ENCODE measurements at places on chromosomes 5 and 9.
A peak's percentile ranks its signal among the peaks of the same experiment; 100 is the strongest.

DNA sequence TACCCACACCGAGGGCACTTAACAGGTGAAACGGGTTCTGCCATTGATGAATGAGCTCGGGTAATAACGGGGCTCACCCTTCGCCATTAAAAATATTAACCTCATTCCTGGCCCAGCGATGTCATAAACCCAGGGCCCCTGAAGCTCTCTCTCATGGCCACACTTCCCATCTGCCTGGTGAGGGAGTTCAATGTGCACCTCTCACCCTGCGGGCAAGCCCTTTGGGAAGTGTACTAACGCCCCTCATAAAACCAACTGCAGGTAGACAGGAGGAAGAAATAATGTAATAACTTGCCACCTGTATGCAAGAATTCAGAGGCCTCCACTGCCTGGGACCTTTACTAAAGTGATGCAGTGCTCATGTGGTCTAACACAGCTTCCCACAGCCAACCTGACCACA is 35.1 kb downstream of the SHB start:
- DNase-seq = no peak

- DNase-seq = no peak
These were observed 22.9 kb upstream of the CCL21 start for GRCh38 chr9:34732886-34733285.

DNA sequence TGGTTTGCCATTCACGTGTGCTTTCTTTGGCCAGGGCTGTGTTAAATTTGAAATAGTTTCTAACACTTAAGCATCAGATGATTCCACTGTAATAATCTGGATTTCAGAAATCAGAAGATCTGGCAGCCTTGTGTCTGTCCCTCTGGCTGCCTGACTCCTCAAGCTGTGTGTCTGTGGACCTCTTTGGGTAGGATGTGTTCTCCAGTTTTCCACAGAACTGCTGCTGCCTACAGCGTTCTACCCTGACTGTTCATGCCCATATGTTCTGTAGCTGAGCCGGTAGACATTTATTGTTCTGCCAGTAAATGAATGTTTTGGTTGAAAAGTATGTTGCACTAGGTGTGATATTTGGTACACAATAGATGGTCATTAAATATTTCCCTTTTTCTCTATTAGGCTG is 81.3 kb downstream of the SH3GL2 start:
- no peak for DNase-seq

- no peak for DNase-seq
These were observed 230.9 kb downstream of the GADD45G start for GRCh38 chr9:89835666-89836065.

DNA sequence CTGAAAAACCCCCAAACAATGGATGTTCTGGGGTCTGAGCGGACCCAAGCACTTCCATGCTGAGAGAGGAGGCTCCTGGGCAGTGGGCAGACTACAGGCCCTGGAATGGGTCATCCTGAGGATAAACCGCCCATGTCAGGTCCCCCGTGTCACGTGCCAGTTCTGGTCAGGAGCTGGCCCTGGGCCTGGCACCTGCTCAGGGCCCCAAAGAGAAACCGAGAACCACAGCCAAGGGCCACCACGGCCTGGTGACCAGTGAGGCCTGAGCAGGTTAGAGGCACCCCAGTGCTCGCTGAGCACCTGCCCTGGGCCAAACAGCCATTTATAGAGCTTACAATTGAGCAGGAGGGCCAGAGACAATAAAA is 15.8 kb downstream of the LMAN2 start:
- DNase-seq = no peak

DNA sequence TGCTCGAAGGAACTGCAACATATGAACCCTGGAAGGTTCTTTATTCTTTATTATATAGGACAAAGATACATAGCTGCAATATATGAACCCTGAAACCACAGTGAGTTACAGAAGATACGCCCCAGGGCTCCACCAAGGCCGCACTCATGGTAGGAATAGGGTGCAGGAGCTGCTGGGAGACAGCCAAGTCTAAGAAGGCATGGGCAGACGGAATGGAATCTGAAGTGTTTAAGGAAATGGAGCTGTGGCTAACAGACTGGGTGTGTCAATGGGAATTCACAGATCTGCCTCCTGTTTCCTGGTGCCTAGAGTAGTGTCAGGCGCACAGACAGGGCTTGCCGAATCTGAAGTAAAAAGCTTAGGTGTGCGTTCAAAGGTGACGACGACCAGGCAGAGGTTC is 286.4 kb downstream of the DENND1A start:
- no peak for DNase-seq

GRCh38 chr9:75885652-75886051 is 4.8 kb upstream of the PCSK5 start:
- DNase-seq = no peak

DNA sequence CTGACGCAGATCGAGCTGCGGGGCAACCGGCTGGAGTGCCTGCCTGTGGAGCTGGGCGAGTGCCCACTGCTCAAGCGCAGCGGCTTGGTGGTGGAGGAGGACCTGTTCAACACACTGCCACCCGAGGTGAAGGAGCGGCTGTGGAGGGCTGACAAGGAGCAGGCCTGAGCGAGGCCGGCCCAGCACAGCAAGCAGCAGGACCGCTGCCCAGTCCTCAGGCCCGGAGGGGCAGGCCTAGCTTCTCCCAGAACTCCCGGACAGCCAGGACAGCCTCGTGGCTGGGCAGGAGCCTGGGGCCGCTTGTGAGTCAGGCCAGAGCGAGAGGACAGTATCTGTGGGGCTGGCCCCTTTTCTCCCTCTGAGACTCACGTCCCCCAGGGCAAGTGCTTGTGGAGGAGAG is 4.6 kb upstream of the PHYHD1 start:
- DNase-seq = no peak

- DNase-seq = peak; percentile 65
These were observed 69.4 kb downstream of the PPIC start for GRCh38 chr5:122967085-122967484.

GRCh38 chr9:82057805-82058204 is 69.2 kb downstream of the SPATA31D1 start:
- DNase-seq = peak; percentile 18

DNA sequence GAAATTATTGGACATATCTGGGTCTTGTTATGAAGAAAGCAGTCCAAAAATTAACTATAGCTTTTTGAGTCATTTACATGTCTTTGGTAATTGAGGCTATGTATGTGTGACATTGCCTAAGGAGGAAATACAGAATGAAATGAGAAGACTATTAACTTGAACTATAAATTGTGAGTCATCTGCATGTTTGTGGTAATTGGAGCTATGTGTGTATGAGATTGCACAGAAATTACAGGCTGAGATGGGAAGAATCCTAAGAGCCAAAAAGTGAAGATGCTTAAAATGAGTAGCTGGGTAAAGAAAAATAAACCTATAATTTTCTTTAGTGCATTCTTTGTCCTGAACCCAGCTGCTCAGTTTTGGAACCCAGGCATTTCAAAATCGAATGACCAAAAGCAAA is 747.6 kb upstream of the EDIL3 start:
- no peak for DNase-seq

GRCh38 chr5:15690611-15691010 is 190.6 kb downstream of the FBXL7 start:
- DNase-seq = no peak

- no peak for DNase-seq
These were observed 15.8 kb upstream of the HMHB1 start for GRCh38 chr5:143796125-143796524.

- DNase-seq = no peak
These were observed 70.2 kb downstream of the HTR4 start for GRCh38 chr5:148584103-148584502.

- no peak for DNase-seq
These were observed 159.7 kb upstream of the ELL2 start for GRCh38 chr5:96121364-96121763.

DNA sequence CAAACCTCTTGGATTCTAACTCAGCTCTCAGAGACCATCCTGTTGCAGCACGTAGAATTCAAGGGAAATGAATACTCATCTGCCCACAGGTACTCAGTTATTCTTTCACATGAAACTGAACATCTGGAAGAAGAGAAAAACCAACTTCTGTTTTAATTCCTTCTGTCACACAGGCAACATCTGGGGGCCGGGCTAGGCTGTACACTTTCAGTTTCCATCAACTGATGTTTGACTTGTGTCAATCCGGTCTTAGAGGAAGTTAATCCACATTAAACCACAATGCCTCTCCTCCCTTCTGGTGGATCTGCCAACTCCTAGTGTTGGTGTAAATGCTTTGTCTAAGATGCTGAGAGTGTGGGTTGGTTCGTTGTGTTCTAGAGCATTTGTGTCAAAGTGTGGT is 17.6 kb downstream of the DMRT3 start:
- DNase-seq = peak; percentile 29

DNA sequence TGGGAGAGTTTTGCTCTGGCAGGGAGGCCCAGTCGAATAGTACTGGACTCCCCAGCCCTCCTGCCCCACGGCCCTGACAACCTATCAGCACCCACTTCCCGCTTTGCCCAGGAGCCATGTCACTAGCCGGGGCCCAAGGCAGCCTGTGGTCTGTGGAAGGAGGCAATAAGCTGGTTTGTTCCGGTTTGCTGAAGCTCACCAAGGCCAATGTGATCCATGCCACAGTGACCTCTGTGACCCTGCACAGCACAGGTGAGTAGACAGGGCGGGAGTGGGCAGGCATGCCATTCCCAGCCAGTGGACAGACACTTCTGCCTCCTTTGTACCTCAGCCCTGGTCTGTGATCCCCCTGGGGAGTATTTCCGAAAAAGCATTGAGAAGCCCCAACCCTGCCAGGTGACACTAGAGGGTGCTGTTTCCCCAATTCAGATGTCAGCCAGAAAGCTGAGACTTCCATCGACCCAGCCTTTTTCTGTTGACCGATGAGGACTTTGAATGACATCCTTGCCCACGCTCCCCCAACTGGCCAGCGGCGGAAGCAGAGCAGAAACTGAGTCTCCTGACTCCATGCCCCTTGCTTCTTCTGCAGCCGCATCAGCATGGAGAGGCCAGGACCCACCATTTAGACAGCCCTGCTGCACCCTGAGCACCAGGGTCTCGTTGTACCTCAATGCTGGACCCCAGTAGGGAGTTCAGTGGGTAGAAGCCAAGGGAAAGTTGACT is 9.6 kb downstream of the PCYOX1L start:
- DNase-seq = no peak

DNA sequence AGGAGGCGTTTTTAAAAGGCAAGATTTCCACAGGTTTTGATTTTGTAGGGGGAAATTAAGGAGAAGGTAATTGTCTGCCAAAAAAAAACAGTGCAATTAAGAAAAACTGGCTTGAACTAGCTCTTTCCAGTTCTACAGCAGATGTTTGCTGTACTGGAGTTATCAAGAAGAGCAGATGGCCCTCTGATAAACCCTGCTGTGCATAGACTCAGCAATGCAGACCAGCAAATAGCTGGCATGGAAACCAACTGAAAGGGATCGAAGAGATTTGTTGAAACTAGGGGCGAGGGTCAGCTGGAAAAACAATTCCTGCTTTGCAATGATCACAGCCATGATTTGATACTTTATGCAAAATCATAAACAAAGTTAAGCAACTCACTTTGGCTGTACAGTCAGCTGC is 17.8 kb upstream of the BHMT start:
- no peak for DNase-seq

DNA sequence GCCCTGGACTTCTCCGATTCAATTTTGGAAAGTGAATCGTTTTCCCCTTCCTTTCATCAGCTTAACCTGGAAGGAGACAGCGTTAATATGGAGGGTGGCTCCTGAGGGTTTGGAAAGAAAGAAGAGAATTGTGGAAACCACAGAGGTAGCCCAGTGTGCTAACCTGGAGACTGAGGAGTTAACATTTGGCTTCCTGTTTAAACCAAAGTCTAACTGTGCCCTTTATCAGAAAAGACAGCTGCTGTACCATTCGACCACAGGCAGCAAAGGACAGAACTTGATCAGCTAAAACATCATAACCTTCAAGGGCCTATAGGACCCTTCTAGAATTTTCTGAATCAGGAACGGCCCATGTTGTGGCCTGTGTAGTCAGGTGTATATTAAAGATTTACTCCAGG is 735 bp downstream of the IDNK start:
- peak; percentile 90 for DNase-seq

GRCh38 chr5:142201471-142201887 is 92.9 kb downstream of the NDFIP1 start:
- DNase-seq = peak; percentile 22

DNA sequence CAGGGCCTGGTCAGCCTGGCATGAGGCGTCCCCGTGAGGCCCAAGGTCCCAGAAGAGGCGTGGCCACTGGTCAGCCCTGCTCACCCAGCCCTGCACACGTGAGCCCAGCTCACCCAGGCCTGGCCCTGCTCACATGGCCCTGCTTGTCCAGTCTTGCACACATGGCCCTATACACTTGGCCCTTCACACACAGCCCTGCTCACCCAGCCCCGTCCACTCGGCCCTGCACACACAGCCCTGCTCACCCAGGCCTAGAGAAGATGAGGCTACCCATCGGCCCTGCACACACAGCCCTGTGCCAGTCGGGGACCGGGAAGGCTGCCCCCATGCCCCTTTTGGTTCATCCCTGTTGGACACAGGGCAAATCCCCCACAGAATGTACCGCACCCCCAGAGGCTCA is 28.4 kb downstream of the ZDHHC11B start:
- no peak for DNase-seq

DNA sequence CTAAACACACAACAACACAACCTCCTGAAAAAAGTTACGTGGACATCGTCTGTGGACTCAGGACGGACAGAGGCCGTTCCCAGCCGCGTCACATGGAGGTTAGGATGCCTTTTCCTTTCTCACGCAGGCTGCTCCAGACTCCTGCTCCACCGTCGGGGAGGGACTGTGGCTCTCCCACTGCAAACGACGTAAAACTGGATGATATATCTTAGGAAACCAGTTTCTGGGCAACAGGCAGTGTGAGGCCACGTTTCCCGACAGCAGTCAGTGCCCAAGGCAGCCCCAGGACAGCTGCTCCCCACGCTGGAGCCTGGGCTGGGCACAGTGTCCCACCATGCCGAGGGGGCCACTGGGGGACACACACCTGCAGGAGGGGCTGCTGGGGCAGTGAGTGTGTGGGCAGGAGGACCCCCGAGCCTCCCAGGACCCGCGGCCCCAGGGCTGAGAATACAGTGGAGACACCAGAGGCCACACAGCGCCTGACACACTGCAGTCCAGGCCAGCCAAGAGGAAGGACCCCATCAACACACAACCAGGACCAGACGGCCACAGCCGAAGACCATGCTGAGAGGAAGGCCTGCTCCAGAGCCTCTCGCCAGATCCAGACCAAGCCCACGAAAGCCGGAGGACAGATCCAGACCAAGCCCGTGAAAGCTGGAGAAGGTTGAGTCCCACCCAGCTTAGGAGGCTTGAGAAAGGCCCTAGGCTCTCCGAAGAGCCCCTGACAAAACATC is 26.2 kb downstream of the EXD3 start:
- DNase-seq = no peak

DNA sequence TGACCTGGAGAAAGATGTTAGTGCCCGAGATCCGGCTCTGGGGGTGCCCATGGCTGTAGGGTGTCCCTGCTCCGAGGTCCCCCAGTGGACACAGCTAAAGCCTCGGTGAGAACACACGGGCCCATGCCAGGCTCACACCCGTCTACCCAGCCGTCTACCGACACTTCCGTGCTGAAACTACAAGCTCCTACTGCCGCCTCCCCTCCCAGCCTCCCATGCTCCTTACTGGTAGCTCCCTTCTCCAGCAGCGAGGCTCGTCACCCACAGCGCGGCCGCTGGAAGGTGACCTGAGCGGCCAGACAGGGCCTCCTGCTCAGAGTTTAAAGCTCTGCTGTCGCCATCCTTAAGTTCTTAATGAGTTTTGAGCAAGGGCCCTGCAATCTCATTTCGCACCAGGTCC is 33.2 kb upstream of the CLPTM1L start:
- DNase-seq = no peak
